ENCODE measurements at places on chromosomes 5 and 9.

DNA sequence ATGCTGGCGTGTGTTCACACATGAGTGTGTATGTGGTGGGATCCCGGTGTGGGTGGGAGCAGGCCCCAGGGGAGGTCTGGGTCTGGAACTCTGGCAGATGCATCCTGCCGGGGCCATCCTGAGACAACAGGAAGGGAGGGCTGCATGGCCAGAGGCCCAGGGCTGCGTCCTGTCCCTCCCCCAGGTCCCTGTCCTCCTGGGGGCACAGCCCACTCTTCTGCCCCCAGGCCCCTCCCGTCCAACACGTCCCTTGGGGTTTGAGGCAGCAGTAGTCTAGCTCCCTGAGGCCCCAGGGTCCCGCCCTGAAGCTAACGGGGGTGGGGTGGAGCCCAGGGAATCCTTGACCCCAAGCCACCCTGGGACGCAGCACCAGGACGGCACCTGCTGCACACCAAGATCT is 16.6 kb downstream of the FLT4 start:
- DNase-seq = no peak

DNA sequence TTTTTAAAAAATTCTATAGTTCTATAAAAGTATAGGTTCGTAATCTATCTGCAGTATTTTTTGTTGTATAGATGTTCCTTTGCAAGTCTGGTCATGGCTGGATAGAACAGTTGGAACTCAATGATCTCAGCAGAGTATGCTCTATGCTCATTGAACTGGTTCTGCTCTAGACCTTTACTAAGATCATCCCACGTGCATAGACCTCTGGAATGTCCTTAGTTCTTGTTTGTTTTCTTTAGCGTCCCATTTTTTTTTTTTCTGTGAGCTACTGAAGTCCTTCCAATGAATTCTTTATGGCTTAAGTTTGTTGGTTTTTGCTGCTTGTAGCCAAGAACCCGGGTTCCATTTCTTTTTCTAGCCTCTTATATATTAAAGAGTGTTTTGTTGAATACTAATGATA is 3.5 kb downstream of the TMEM38B start:
- DNase-seq = no peak

DNA sequence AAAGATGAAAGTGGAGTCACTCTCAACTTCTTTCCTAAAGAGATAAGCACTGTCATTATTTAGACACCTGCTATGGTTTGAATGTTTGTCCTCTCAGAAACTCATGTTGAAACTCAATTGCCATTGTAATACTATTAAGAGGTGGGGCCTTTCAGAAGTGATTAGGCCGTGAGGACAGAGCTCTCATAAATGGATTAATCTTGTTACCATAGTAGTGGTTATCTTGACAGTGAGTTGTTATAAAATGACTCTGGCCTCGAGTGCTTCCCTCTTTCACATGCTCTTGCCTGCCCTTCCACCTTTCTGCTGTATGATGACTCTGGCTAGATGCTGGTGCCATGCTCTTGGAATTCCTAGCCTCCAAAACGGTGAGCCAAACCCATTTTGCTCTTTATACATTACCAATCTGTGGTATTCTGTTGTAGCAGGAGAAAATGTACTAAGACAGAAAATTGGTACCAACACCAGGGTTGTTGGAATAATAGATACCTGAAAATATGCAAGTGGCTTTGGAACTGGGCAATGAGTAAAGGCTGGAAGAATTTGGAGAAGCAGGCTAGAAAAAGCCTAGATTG is 38.0 kb downstream of the GDA start:
- DNase-seq = no peak

- peak; percentile 79 for DNase-seq
Measured at GRCh38 chr9:96612105-96612965, 7.3 kb downstream of the CDC14B start.

DNA sequence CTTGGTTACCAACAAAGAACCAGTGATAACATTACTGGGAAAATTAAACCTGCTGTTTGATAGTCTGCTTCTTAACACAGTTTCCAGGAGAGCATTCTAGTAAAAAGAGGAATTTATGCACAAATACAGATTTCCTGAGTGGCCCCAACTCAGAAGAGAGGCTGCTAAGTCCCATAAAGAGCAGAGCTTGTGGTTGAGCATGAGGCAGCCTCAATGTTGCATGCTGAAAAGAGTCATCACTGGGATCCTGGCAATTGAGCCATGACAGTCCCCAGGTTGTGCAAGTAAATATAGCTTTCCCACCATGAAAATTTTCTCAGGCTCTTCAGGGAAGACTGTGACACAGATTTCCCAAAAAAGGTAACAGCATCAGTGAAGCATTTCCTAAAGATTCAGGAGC is 47.5 kb upstream of the ADRB2 start:
- no peak for DNase-seq

- no peak for DNase-seq
Measured at GRCh38 chr5:24135536-24135935, 509.2 kb downstream of the CDH10 start.

Data from hippocampal formation (tissue), 2 donors.